Cardiac septum (tissue), 1 donor: ENCODE measurements at places on chromosomes 16 and 17. TPM values are rescaled to one million over a fixed set of nuclear protein-coding genes. Genes with fewer than 3 reads are reported as not detected.

The IL4R gene
- 22.0 TPM for total RNA-seq

The NPTX1 gene
- 0.62 TPM for total RNA-seq

The FOXO3B gene
- 1.1 TPM for total RNA-seq

The KRT222 gene
- not detected for total RNA-seq

The C17orf75 gene
- 21.6 TPM for total RNA-seq

The LRRC46 gene
- 0.27 TPM for total RNA-seq

The PIPOX gene
- total RNA-seq = 0.57 TPM

The SLFN14 gene
- total RNA-seq = 0.08 TPM

The MGAT5B gene
- 0.13 TPM for total RNA-seq
